ENCODE measurements at places on chromosomes 16 and 17.

DNA sequence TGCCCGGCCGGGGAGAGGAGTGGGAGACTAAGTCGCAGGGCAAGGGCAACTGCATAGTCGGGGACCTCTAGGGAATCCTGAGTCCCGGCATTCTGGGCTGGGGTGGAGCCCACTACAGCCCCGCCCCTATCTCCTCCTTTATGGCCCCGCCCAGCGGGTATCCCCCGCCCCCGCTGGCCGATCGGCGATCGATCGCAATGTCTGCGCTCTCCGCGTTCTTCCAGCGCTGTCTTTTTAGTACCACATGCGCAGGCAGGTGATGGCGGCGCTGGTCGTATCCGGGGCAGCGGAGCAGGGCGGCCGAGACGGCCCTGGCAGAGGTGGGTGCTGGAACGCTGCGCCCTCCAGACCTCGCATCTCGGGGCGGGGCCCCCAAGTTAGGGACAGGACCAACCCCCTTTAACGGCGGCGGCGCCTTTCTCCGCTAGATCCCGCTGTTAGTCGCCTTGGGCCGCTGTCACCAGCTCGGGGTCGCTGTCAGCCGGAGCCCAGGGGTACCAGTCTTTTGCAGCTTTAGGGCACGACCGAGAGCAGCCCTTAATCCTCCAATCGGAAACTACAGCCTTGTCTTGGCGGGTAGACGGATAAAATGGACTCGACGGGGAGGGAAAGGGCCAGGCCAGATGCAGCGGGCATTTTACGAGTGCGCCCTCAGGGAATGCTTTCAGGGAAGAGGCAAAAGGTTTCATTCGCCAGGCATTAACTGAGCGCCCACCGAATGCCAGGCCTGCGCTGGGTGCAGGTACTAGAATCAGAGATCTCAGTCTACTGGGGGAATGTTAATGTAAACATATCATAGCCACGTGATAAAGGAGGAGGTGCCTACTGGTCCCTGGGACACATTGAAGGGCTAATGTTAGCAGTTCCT lies at the start of gene DPH1:
Gene DPH1, plus strand, starts transcription at position 243 of the 868 bp plus-strand sequence. Its CDS starts 17 bp downstream, at position 260.
- peak; percentile 79 for DNase-seq

DNA sequence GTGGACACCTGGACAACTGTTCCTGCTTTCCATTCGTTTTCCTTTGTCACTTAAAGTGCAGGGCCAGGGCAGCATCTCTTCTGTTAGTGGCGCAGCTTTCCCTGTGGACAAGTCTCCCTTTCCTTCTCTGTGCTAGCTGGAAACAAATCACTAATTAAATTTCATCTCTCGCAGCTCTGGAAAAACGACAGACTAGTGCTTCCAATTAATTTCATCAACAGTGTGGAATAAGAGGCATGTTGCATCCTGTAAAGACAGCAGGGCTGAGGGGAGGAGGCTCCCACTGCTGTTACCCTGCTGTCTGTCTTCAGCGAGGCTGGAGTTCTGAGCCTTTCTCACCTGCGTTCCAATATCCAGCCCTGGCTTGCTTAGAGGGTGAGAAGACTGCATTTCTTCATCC lies 352.1 kb upstream of the HSBP1 start:
- DNase-seq, result no peak

- peak; percentile 84 for DNase-seq
Measured at GRCh38 chr17:45311760-45312476, 4.9 kb downstream of the MAP3K14 start.

- peak; percentile 34 for DNase-seq
Measured at GRCh38 chr17:78414178-78415162, 36.0 kb downstream of the PGS1 start.

DNA sequence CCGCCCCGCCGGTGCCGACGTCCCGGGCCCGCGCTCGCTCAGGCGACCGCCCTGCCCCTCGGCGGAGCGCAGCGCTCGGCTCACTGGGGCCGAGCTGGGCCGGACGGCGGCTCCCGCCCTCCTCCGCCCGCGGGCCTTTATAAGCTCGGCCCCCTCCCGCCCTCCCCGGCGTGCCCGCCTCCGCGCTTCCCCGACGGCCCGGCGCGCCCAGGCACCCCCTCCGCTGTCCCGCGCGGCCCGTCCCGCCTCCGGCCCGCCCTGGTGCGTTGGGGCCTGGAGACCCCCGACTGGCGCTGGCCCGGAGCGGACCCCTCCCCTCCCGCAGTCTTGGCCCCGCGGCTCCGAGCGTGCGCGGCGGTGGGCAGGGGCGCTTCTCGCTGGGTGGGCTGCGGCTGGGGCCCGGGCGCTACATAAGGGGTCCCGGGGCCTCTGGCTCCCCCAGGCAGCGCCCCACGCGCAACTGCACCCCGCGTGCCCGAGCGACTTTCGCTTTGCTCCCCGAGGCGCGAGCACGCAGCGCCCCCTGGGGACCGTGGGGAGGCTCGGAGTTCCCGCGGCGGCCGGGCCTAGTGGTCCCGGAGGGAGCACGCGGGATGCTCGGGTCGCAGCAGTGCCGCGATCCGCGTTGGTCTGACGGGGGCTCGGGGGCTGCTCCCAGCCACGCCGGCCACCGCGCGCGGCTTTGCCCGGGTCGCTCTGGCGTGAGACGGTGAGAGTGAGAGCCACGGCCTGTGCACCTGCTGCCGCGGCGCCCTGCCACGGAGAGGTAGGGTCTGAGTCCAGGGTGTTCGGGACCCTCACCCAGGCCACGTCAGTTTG lies at the start of gene PIEZO1:
Gene PIEZO1, minus strand, starts transcription at position 115 of the 819 bp plus-strand sequence. CDS start 256 bp downstream, outside the sequence.
- DNase-seq, result peak; percentile 84

DNA sequence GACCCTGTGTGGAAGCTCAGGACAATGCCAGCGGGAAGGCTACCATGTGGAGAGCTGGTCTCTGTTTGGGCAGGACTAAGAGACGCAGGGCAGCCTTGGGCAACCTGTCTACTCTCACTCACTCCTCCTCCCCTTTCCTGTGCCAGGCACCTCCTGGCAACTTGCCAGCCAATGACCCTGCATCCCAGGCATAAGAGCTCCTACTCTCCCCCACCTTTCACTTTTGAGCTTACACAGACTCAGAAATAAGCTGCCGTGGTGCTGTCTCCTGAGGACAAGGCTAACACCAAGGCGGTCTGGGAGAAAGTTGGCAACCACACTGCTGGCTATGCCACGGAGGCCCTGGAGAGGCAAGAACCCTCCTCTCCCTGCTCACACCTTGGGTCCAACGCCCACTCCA lies 2.6 kb downstream of the HBM start:
- DNase-seq, result no peak

DNA sequence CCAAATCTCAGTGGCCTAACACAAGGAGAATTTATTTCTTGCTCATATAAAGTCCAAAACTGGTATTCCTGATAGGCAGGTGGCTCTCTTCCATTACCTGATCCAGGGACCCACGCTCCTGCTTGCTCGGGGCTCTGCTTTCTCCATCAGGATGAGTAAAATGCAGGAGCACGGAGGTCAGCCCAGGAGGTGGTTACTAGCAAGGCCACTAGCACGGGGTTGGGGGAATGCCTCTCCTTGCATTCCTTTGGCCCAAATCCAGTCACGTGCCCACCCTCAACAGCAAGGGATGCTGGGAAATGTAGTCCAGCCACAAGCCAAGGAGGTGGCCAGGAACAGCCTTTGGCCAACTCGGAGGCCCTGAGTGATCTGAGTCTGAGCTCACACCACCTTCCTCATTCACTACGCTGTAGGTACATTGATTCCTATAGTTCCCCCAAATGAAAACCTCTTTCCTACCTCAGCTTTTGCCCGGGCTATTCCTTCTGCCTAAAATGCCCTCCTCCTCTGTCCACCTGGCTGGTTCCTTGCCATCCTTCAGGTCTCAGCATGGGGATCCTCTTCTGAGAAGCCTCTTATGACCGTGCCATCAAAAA lies 38.3 kb upstream of the HAPSTR1 start:
- no peak for DNase-seq

GRCh38 chr17:79496422-79497005 lies 114.3 kb downstream of the RBFOX3 start:
- no peak for DNase-seq

GRCh38 chr16:27924411-27925118 lies 138.9 kb downstream of the GSG1L start:
- DNase-seq, result no peak

DNA sequence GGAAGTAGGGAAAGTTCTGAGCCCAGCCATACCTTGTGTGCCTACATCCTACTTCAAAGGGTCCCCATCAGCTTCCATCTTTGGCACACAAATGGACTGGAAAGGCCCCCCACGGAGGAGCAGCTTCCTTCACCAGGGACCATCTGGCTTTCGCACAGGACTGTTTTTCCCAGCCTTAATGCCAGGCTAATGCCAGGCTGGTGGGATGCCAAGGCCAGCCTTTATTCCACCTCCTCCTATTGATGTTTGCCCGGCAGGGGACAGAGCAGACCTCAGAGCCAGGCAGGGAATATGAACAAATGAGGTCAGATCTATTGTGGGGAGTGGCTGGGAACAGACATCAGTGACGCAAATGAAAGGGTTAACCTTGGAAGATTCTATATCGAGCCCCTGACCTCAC lies 5.7 kb downstream of the GPR179 start:
- no peak for DNase-seq

DNA sequence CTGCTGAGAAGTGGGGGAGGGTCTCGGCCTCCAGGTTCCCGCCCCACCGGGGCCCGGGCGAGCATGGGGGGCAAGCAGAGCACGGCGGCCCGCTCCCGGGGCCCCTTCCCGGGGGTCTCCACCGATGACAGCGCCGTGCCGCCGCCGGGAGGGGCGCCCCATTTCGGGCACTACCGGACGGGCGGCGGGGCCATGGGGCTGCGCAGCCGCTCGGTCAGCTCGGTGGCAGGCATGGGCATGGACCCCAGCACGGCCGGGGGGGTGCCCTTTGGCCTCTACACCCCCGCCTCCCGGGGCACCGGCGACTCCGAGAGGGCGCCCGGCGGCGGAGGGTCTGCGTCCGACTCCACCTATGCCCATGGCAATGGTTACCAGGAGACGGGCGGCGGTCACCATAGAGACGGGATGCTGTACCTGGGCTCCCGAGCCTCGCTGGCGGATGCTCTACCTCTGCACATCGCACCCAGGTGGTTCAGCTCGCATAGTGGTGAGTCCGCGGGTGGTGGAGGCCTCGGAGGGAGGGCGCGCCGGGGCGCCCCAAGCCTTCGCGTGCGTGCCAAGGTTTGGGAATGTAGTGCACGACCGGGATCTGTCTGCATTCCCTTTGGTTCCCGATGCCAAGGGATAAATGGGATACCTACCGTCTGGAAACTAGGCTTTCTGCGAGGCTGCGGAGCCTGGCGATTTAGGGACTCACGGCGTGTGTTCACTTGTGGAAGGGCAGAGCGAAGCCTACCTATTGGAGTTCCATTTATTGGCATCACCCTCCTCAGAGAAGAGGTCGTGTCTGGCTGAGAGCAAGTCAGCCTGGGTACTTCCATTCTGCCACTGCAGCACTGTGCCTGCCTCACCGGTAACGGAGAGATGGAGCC lies 1.0 kb downstream of the ZNRF1 start:
- DNase-seq, result no peak

DNA sequence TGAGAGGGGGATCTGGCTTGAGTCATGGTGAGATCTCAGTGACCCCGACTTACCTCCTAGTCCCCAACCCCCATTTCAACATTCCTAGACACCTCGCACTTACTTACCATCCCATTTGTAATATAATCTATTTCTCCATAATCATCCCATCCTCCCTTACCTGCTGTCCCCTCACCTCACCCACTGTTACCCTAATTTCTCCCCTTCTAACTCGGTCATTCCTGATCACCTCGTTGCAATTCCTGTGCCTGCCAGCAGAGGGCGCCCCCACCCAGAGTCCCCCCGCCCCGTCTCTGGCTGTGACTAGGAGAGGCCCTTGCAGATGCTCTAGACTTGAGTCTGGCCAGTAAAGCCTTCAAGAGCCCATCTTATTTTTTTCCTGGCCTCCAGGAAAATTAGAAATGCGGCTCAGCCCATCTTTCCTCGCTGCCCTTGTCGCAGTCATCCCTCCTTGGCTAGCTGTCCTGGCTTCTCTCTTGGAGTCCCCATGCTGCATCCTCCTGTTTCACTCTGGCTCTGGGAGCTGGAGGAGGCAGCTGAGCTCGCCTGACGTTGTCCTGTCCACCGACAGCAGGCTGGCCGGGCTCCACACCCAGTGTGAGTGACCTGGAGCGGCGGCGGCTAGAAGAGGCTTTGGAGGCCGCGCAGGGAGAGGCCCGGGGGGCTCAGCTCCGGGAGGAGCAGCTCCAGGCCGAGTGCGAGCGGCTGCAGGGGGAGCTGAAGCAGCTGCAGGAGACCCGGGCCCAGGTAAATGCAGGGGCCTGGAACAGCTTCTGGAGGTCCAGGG lies 5.0 kb downstream of the TBKBP1 start:
- DNase-seq, result peak; percentile 76

DNA sequence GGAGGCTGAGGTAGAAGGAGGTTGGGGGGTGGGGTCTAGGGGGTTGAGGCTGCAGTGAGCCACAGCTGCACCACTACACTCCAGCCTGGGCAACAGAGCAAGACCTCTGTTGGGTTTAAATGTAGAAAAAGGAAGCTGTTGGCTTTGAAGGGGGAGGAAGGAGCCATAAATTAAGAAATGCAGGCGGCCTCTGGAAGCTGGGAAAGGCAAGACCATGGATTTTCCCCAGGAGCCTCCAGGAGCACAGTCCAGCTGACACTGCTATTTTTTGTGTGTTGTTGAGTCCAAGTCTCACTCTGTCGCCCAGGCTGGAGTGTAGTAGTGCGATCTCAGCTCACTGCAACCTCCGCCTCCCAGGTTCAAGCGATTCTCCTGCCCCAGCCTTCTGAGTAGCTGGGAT lies 15.9 kb downstream of the LITAF start:
- DNase-seq, result no peak

GRCh38 chr16:30748634-30749445 lies 615 bp downstream of the PHKG2 start:
- no peak for DNase-seq

DNA sequence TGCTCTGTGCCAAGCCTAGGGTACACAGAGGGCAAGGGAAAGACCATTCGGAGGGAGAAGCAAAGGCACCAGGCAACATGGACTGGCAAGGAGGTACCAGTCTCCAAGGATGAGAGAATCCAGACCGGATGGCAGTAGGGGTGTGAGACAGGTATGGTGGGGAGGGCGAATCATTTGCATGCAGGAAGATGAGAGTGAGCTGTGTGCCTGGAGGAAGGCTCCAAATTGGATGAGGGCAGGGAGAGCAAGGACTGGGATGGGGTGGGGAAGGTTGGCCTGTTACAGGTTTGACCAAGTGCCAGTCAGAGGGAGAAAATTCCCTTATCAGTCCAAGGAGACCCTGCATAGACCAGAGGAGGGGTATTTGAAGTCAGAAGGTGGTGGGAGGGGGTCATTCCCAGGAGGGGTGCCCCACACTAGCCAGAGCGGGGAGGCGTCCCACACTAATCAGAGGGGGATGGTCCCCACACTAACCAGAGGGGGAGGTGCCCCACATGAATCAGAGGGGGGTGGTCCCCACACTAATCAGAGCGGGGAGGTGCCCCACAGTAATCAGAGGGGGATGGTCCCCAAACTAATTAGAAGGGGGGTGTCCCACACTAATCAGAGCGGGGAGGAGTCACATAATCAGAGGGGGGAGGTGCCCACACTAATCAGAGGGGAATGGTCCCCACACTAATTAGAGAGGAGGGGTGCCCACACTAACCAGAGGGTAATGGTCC lies 737 bp downstream of the CANT1 start:
- no peak for DNase-seq

GRCh38 chr16:79599256-79599836 lies 1.2 kb downstream of the MAF start:
- DNase-seq, result no peak
